Forelimb muscle (tissue), 1 donor: ENCODE measurements at places on chromosomes 12 and 14.
A peak's percentile ranks its signal among the peaks of the same experiment; 100 is the strongest.

GRCh38 chr12:1069846-1070245, 78.8 kb downstream of the ERC1 start:
- DNase-seq, result no peak

GRCh38 chr12:44294649-44295048, 458.8 kb downstream of the TMEM117 start:
- no peak for DNase-seq

DNA sequence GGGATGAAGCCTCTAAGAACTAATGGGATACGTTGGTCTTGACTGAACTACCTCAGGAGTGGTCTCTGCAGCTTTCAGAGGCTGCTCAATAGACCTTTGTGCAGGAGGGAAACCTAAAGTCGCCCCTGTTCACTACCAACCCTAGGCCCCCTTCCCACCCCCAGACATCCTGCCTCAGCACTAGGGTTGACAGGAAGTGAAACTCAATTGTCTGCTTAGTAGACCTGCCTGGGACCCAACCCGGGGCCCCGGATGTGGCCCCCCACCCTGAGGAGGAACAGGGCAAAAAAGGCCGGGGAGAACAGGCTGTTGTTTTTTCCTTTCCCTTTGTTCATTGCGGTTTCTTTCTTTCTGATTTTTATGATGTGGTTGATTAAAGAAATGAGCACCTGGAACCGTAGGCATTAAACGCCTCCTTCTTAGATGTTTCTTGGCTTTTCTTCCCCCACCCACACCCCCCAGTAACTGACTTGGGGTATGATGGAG, 1.6 kb upstream of the DGKA start:
- no peak for DNase-seq

DNA sequence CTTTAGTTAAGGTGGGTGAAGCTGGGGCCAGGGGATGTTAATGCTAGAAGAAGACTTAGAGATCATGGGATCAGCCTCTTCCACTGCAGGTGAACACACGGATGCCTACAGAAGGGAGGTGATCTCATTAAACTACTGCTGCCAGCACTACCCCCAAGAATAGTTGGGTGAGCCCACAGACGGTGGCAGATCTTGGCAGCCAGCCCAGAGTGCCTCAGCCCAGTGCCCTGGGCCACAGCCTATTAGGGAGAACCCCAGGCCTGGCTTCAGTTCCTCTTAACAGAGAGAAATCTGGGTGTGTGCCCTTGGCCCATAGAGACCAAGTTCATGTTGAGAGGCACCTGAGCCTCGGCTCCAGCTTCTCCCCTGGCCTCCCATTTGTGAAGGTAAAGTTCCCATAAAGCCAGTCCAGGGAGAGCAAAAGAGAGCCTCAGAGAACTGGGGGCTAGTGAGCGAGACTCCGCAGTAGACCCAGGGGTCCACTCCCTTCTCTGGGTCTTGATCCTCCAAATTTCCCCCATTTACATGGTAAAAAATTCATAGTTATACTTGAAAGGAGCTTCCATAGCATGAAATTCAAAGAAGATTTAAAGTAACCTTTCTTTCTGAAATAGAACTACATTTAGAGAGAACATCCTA, 125.0 kb upstream of the CCND2 start:
- DNase-seq, result no peak

DNA sequence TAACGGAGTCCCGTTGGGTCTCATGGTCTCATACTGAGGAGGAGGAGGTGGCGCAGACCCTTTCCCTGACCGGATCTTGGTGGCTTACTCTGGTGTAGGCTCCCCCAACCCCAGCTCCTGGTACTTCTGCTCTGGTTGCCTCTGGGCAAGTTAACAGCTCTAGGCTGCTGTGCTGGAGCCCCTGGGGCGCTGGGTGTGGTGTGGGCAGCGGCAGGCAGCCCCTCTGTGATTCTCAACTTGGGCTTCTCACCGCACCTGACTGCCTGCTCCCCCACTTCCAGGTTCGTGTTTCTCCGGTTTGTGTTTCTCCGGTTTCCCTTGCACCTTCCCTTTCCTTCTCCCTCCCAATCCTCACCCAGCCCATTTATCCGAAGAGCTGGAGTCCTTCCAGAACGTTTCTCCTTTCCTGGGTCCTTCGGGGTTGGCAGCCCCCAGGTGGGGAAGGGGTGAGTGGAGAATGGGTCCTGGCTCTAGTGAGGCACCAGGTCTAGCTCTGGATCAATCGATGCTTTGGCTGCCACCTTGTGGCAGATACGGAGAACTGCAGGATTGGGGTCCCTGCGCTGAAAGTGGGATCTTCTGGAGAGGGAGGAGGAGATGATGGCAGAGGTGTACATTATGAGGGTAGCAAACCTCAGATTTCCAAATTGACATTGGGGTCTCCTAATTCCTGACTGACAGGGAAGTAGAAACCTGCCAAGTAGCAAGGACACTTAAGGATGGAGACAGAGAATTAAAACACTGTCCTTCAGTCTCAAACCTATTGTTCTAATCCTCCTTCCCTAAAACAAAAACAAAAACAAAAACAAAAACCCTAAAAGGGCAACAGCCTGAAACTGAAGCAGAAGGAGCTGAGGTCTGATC, 8.3 kb downstream of the CISTR start:
- no peak for DNase-seq

- DNase-seq, result no peak
These were observed 1.1 kb upstream of the MBD6 start for GRCh38 chr12:57521525-57522010.

DNA sequence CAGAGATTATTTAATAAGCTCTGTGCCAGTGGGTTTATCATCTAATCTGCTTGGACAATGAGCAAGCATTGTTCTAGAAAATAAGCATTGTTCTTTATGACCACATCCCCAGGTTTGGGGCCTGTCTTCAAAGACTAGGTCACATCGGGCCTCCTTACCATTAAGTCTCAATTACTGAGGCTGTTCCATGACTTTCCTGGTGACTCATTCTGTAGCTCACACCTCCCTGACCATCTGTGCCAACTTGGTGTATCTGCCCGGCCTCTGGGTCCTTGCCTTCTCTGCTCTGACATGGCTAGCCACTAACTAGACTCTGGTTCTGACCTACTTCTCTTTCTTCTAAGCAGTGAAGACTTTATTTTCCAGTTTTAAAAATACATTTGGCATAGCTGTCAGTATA, 44.4 kb upstream of the PLEKHA5 start:
- DNase-seq, result no peak

GRCh38 chr12:11973396-11973795, 97.3 kb upstream of the BCL2L14 start:
- no peak for DNase-seq

DNA sequence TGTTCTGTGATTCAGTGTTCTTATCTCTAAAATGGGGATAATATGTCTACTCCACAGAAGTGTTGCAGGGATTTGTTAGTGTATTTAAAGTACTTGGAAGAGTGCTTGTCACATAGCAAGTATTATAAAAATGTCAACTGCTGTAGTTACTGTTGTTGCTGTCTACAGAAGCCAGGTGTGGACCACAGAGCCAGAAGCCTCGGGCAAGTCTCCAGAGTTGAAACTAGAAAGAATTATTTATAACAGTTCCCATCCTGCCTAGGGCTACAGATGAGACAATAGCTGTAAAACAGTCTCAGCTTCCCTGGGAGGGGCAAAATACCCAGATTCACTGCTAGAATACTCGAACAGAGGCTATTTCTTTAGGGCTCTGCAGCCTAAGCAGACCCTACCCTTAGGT, 55.4 kb upstream of the FUT8 start:
- no peak for DNase-seq

- DNase-seq, result no peak
These were observed 4.2 kb downstream of the SOX5 start for GRCh38 chr12:23945249-23945648.

DNA sequence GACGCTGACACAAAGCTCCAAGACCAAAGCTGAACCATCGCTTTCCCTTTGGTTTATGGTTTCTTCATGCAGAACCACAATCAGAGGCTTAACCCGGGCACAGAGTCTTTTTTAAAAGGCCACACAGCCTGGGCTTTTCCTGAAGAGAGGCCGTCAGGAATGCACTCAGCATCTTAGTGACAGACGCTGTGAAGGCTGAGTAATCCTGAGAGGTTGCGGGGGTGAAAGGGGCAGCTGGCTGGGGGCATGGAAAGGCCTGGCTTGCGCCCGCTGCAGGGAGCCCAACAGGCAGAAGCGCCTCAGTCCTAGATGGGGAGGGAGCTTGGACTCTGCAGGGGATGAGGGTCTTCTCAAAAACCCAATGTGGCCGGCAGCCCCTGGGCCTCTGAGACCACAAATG, 13.6 kb downstream of the CTDSP2 start:
- DNase-seq, result no peak

GRCh38 chr14:55107766-55108554, 21.1 kb upstream of the LGALS3 start:
- no peak for DNase-seq

DNA sequence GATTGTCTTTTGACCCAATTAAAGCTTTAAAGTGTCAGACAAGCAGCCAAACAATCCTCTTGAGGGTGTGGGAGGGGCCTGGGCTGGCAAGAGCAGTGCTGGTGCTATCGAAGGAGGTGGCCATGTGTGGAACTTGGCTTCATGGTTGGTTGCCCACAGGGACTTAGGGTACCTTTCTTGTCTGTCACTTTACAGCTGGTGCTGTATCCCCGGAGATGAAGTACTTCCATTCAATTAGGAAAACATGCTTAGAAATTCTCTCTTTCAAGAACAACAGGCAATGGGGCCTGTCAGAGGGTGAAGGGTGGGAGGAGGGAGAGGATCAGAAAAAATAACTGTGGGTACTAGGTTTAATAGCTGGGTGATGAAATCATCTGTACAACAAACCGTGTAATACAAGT, 86.5 kb downstream of the DAAM1 start:
- DNase-seq, result no peak

GRCh38 chr12:509500-509899, 49.8 kb downstream of the B4GALNT3 start:
- DNase-seq, result no peak

- DNase-seq, result no peak
These were observed 25.2 kb downstream of the SERPINA1 start for GRCh38 chr14:94363151-94363624.

GRCh38 chr14:82422230-82422629, 888.6 kb upstream of the SEL1L start:
- DNase-seq, result peak; percentile 25

- DNase-seq, result peak; percentile 94
These were observed at the start of gene PSMB5 for GRCh38 chr14:23034498-23035302. PSMB5 (minus strand) TSS chr14:23034900; CDS start chr14:23034881, 19 bp downstream.

GRCh38 chr12:104702565-104703139, 245.9 kb downstream of the CHST11 start:
- DNase-seq, result peak; percentile 47

DNA sequence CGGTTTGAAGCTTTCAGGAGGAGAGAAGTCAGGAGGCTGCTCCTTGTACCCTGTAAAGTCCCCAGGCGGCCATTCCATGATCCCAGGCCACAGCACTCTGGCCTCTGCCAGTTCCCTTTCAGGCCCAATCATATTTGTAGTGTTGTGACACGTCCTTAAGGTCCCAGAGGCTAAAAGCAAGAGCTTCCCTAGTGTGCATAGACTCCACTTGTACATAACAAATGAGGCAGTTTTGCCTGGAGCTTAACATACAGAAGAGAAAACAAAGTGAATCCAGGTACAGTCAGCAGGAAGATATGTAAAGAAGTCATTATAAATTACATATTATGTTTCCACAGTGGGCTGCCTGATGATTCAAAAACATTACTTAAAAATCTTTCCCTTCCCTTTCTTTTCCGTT, 81.1 kb upstream of the RPH3A start:
- DNase-seq, result no peak

GRCh38 chr14:105019861-105020814, 745 bp downstream of the CDCA4 start:
- DNase-seq, result no peak

- no peak for DNase-seq
These were observed 12.6 kb upstream of the TTC7B start for GRCh38 chr14:90828642-90829487.

DNA sequence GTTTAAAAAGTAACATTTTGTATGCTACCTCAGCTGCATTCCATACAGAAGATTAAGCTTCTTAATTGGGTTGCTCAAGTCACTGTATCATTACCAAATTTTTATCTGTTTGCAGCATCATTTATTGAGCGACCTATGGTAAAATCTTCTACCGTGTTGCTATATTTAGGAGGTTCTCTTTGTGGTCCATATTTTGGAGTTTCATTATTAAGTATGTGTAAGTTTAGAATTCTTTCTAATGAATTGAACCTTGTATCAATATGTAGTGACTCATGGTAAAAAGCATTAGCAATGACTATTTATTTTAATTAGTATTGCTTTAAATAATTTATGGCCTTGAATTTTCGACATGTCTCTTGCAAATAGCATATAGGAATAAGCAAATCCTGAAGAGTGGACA, 42.2 kb downstream of the CSRP2 start:
- DNase-seq, result no peak

DNA sequence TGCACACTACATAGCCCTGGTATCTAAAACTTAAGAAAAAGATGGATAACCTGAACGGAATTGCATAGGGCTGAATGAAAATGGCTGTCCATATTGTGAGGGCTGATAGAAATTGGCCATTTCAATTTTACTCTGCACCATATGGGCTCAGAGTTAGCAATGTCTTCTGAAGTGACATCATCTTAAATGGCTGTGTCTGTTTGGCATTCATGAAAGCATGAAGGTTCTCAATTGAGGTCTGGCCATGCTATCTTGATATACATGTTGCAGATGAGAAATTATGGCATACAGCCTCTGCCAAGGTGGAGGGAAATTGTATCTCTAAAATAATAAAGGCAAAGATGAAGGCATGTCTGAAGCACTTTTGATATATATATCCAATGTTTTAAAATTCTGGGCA, 226.0 kb upstream of the PDE3A start:
- no peak for DNase-seq

DNA sequence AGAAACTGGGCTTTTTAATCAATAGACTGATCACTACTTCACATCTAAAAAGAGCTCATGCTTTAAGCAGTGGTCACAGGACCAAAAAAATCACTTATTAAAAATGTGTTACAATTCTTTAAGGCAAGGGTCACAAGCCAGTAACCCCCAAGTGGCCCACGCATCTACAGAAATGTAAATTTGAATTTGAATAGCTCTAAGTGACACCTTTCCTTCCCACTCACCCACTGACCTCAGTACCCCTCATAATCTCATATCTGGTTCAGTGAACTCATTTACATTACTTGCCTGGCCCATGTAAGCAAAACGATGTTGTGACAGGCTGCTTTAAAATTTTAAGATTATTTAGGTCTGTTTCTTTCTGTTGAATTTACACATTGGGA, 27.4 kb downstream of the NELL2 start:
- no peak for DNase-seq

- DNase-seq, result peak; percentile 16
These were observed 97.7 kb downstream of the ESRRB start for GRCh38 chr14:76473481-76474263.

DNA sequence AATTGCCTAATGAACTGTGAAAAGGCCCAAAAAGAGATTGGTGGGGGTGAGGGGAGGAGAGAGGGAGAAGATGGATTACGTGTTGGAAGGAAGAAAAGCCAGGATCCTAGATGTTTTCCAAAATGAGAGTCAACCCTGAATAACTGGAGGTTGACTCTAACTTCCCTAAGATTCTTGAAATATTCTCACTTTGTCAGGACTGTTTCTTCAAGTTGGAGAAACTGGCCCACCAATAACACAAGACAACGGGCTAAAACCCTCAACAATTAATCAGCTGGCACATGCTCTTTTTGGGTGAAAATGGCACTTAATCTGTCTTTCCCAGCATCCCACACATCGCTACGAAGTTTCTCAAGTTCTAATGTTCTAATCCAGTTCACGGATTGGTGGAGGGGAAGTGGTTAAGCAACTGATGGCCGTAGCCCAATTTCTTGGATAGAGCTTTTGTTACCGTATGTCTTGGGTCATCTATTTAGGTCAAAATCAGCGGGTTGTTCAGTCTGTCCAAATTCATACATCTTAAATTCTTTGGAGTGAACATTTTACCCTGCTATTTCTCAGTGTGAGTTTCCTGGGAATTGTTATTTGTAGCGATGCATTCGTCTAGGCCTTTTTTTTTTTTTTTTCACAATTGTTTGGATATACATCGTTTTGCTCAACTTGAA, 49.0 kb downstream of the GPHB5 start:
- DNase-seq, result no peak
